Stimulated activated CD8-positive, alpha-beta memory T cell treated with anti-CD3 and anti-CD28 coated beads, Interleukin-2, amount 100 ng/mL, for 48 hours (primary cell): ENCODE measurements at places on chromosomes 6 and 20.
A peak's percentile ranks its signal among the peaks of the same experiment; 100 is the strongest.

- no peak for DNase-seq
Observed at GRCh38 chr6:125004198-125004597, 42.0 kb downstream of the RNF217 start.

GRCh38 chr20:1326031-1326930 is 2.7 kb downstream of the SDCBP2 start:
- no peak for DNase-seq

DNA sequence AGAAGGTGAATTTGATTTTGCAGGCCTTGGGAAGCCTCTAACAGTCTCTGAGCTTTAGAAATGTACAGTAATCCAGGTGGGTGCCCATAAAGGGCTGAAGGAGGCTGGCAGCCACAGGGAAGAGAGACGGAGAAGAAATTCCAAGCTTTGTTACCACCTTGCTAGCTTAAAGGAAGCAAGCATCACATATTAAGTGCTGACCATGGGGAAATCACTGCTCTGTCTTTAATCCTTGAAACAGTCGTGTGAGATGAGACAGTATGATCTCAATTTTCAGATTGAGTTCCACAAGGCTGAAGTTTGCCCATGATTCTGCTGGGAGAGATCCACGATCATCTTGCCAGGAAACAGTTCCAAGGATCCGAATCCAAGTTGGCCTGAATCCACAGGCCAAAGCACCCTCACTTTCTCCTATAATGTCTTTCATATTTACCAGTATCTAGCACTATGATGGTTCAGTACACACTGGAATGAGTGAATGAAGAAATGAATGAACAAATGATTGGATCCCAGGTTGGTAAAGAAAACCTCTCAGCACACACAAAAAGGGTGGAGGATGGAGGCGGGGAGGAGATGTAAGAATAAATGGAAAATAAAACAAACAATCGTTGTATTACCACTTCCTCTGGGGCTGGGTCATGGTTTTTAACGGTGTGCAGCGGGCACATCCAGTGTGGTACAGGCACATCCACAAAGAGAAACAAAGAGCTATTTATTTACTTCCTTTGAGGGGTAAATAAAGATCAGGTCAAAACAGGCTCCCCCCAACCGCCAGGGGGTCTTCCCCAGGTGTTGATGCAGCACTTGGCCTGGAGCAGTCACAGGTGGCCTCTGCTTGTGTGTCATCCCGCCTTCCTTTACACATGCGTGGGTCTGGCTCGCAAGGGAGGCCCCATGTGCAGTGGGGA is 28.2 kb upstream of the TAF8 start:
- DNase-seq, result peak; percentile 57

- no peak for DNase-seq
Observed at GRCh38 chr20:44207126-44207723, 3.3 kb downstream of the OSER1 start.

GRCh38 chr20:58577871-58578598 is 62.8 kb upstream of the APCDD1L start:
- no peak for DNase-seq

GRCh38 chr6:33812669-33813068 is 8.9 kb upstream of the MLN start:
- peak; percentile 18 for DNase-seq

- no peak for DNase-seq
Observed at GRCh38 chr20:11140359-11140758, 466.6 kb upstream of the JAG1 start.

- DNase-seq, result no peak
Observed at GRCh38 chr6:10421158-10421920, 6.5 kb upstream of the TFAP2A start.

- DNase-seq, result no peak
Observed at GRCh38 chr20:40309731-40310130, 379.3 kb downstream of the MAFB start.

DNA sequence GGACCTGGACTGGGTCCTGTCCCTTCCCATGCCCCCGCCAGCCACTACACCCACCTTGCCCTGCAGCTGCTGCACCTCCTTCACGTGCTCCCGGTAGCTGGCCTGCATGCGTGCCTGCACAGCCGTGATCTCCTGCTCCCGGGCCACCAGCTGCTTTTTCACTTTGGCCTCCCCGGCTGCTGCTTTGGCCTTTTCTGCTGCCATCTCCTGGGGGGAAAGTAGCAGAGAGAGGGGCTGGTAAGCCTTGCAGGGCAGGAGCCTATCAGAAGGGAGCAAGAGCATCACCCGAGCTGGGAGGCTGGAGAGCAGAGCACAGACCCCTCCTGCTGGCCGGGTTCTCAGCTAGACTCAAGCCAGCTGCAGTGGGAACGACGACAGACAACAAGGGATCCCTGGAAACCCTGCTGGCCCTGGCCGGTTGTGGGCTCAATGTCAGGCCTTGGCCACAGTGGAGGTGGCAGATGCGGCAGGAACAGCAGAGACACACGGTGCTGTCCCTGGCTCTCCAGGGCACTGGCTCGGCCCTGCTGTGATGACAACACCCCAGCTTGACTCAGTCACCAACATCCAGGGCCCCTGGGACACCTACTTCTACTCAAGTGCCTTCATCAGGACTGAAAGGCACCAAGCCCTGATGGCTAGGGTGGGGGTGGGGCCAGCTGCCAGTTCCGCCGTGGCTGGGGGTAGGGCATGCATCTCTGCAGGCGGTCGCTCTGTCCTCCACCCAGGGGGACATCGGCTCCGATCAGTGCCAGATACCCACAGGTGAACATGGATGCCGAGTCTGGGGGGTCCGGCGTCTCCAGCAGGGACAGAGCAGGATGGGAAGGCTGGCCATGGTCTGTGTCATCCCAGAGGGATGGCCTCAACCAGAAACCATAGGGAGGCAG is 45.3 kb downstream of the RRBP1 start:
- DNase-seq, result no peak

- DNase-seq, result peak; percentile 40
Observed at GRCh38 chr20:728256-728944, 39.9 kb downstream of the SLC52A3 start.

DNA sequence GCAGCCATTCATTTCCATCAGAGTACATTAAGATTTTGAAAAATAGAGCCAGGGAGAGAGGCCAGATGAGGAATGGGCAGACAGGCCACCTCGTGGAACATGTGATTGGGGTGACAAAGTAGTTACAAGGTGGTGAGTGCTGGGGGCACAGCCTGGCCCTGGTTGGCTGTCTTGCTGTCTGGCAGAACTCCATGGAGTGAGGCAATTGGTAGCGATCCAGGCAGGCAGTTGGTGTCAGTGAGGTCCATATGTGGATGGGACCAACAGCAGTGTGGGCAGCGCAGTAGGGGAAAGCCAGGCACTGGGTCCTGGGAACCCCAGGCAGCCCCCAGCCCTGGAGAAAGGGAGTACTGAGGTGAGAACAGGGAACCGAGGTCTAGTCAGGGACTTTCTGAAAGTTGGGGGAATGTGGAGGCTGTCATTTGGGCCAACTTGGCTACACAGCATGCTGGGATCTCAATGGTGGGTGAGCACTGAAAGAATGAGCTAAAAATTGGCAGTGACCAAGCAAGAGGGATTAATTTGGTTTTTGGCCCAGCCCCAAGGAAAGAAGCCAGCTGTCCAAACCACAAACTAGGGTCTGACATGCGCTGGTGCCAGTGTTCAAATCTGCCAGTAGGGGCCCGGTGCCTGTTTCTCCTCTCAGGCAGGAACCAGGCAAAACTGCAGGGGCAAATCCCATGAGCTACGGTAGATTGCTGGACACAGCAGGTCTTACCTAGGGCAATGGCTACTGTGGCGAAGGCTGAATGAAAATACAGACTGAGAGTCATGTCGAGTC is 61.4 kb upstream of the E2F3 start:
- no peak for DNase-seq

GRCh38 chr6:12504325-12504966 is 212.1 kb upstream of the PHACTR1 start:
- no peak for DNase-seq

GRCh38 chr6:91080871-91081270 is 494.0 kb upstream of the MAP3K7 start:
- DNase-seq, result no peak

DNA sequence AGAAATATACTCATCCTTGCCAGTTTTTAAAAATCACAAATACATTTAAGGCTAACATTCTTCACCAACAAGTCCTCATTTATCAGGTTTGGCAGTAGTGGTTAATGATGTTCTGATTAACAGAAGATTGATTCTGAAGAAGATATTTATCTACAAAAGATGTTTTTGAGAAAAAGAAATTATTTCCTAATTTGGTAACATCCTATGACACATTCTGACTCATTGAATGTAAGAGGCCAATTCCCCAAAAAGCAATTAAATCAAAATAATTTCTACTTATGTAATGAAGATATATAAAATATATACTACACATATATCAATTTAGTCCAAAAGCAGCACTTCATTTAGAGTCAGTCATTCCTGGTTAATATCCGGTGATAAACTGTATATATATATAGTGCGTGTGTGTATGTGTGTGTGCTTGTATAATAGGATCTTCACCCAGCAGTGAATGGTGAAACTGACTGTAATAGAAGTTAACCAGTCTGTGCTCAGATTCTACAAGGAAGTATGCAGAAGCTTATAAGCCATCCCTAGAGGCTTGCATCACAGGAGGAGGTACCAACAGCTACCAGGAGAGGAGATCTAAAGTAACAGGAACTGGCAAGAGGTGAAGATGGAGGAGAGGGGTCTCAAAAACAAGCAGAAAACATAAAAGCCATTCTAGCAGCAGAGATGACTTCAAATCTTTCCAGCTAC is 82.9 kb upstream of the MARCKS start:
- DNase-seq, result no peak

DNA sequence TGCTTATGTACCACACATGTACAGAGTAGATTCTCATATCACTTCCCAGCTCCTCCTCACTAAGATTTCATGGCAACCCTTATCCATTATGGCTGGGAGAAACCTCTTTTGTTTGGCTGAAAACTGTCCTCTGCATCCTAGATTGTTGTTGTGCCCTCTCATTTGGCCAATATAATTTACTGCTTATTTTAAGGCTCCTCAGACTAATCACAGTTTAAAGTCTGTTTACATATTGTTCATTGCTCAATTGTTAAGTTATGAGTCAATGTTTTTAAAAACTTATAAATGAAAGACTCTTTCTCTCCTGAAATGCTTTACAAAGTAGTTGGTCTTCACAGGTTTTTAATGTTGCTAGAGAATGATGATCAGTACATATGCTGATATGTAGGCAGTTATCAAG is 57.3 kb downstream of the FAM83B start:
- no peak for DNase-seq

GRCh38 chr6:1587546-1587945 is 22.2 kb upstream of the FOXC1 start:
- DNase-seq, result no peak

DNA sequence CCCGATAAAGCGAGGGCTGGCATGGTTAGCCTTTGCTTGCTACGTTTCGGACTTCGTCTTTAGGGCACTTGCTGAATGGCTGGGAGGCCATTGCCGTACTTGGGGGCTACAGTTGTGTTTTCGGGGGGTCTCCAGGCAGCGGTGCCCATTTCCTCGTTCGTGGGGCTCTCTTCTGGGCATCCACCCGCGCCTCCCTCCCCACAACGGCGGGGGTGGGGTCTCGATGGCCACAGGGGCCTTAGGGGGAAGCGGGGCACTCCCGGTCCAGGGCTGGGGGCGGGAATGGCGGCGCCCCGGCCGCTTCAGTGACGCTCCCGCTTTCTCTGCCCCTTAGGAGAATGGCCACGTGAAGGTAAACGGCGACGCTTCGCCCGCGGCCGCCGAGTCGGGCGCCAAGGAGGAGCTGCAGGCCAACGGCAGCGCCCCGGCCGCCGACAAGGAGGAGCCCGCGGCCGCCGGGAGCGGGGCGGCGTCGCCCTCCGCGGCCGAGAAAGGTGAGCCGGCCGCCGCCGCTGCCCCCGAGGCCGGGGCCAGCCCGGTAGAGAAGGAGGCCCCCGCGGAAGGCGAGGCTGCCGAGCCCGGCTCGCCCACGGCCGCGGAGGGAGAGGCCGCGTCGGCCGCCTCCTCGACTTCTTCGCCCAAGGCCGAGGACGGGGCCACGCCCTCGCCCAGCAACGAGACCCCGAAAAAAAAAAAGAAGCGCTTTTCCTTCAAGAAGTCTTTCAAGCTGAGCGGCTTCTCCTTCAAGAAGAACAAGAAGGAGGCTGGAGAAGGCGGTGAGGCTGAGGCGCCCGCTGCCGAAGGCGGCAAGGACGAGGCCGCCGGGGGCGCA is 2.4 kb downstream of the MARCKS start:
- DNase-seq, result no peak

DNA sequence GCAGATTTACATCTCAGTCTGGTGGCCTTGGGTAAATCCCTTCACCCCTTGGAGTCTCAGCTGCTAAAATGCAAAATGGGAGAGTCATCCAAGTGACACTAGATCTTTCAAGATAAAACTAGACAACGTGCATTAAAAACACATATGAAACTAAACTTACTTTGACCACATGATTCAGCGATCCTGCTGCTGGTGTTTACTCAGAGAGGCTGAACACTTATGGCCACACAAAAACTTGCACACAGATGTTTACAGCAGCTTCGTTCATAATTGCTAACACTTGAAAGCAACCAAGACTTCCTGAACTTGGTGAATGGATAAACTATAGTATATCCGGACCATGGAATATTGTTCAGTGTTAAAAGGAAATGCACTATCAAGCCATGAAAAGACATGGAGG is 55.3 kb upstream of the GPR6 start:
- no peak for DNase-seq
